RCC 7860 (cell line): ENCODE measurements at places on chromosomes 4 and X.

DNA sequence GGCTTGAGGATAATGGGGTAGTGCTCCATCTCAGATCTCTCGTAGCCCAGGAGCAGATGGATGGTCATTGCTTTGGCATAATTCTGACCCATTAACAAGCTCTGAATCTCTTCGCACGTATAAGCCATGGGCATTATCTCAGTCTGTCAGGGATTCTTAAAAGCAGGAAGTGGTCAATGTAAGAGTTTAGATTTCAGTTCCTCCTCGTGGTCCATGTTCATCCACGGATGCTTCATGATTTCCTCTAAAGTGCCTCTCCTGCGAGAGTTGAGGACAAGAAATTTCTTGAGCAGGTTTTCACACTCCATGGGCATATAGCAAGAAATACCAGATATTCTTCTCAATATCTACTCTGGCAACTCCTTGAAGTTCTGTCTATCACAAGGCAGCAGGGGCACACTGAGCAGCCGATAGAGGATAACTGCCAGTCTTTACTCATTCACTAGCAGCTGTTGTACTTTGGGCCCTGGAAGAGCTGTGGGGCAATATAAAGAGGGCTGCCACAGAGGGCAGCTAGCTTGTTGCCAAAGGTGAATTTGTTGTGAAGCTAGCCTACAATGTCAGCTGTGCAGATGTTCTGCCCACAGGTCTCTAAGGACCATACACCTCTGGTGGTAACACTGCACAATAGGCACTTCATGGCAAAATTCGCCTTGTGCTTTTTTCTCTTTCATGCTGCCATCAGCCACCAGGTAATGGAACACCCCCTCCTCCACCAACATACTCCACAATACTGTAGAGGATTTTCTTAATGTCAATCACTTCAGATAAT is 52.0 kb upstream of the WDR17 start:
- no peak for DNase-seq

DNA sequence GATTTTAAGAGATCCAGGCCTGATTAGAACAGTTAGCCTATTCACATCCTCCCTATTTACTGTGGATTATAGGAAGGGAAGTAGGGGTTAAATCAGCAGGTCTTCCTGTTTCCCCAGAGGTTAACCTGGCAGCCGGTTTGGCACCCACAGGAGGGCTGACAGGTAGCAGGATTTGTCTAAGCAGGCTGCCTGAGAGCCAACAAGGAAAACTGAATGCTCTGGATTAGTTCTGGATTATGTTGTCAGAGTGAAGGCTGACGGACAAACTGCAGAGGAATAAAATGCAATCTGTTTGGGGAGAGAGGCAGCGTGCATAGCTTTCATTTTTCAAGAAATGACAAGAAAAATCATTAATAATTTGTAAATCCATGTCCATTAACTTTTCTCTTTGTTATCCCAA is 397.1 kb upstream of the FAM241A start:
- no peak for DNase-seq

DNA sequence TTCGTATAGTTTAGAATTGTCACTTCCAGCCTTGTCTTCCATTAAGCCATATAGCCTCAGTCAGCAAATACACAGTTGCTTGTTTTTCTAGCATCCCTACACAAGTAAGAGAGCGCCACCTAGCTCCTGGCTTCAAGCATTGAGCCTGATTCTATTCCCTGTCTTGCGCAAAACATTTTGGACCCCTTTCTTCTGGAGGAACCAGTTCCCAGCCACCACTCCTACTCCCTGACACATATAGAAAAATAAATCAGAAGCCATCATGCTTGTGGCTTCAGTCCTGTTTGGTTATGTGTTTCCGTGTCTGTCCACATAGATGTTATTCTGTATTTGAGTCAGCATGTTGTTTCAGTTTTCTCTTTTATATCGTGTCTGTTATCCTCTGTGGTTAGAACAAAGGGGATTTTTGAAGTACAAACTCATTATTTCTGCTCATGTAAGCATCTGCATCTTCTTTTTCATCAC is 59.9 kb downstream of the GK start:
- no peak for DNase-seq

DNA sequence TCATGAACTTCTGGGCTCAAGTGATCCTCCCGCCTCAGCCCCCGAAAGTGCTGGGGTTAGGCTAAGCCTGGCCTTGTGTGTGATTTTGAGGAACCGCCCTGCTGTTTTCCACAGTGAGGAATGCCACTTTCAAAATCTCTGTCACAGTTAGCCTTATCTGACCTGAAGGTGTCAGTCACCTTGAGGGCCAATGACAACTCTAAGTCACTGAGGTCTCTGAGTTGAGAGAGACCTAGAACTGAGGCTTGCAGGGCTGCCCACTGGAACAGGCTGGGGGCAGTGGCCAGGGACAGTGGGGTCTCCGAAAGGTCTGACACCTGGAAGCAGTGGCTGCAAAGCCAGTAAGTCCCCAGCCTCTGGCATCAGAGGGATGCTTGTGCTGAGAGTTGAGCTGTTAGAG is 6.1 kb downstream of the TADA2B start:
- no peak for DNase-seq

DNA sequence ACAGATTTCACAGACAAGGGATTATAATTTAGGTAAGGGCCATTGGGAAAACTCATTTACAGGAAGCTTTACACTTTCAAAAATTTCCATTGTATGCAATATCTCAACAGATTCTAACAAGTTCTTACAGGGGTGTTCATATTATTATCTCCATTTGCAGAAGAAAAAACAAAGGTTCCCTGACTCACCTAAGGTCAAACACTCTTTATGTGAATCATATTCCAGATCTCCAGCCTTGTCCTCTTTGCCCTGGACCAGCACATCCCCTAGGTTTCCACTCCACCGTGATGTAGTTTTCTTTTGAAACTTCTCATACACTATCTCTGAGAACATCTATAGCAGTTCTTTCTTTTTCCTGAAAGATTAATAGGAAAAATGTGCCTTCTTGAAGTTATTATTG is 96.4 kb upstream of the HS3ST1 start:
- DNase-seq, result no peak

DNA sequence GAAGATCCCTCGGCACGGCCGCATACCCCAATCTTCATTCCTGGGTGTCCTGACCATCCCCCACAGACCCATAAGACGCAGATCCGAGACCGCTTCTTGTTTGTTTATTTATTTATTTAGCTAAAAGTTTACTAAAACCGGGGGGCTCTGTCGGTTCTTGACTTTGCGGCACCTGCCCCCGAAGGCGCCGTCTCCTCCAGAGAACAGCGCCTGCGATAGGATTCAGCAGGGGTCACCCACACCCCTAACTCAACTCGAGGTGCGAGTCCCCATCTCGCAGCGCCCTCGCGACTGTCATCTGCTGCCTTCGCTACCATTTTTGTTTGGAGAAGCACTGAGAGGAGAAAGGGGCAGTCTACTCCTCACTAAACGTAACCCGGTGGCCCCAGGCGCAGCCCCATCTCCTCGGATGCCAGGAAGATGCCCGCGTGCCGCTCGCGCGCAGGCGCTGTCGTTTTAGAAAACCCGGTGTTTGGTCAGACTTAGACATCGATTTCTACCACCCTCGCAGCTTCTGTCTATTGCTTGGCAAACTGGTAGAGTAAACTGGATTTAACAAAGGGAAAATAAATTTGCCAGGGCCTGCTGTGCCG is 18.9 kb upstream of the GPR101 start:
- DNase-seq, result no peak

- no peak for DNase-seq
Measured at GRCh38 chr4:100581337-100581736, 63.5 kb upstream of the EMCN start.

DNA sequence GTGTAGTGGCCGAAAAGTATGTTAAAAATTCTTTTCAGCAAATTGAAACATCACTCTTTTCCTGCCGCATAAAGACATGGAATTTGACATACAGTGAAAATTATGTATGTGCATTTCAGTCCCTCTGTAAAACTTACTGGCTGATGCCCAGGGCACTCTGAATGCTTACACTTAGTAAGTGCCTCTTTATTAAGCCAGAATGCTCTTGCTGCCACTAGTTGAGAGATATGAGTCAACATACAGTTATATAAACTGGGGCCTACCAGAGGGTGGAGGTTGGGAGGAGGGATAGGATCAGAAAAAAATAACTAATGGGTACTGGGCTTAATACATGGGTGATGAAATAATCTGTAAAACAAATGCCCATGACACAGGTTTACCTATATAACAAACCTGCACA is 38.1 kb upstream of the TRPC5 start:
- no peak for DNase-seq

DNA sequence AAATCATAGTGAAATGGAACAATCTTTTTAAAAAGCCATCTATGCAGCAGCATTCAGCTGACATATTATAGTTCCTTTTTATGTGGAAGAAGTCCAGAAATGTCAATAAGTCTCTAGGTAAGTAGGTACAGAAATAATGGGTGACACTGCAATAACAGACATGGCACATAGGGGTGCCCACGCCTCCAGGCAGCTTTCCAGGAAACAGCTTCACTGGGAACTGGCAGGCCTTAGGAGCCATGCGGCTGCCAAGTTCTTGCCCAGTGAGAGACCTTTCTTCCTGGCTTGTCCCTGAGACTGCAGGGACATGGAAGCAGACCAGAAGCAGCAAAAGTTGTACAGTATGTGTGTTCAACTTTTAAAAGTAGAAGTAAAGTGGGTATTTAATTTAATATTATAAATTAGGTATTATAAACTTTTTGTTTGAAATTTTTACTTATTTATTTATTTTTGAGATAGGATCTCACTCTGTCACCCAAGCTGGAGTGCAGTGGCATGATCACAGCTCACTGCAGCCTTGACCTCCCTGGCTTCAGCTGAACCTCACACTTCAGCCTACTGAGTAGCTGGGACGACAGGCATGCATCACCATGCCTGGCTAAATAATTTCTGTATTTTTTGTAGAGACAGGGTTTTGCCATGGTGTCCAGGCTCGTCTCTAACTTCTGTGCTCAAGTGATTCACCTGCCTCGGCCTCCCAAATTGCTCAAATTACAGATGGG is 12.1 kb upstream of the ETNPPL start:
- DNase-seq, result no peak

DNA sequence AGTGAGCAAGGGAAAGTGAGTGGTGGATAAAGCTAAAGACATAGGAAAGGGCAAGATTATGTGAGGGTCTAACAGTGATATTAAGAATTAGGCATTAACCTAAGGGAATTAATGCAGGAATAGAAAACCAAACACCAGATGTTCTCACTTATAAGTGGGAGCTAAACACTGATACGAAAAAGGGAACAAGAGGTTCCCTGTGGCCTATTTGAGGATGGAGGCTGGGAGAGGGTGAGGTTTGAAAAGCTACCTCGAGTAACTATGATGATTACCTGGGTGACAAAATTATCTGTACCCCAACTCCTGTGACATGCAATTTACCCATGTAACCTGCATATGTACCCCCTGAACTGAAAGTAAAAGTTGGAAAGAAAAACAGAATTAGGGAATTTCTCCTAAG is 79.0 kb downstream of the ANXA3 start:
- no peak for DNase-seq

DNA sequence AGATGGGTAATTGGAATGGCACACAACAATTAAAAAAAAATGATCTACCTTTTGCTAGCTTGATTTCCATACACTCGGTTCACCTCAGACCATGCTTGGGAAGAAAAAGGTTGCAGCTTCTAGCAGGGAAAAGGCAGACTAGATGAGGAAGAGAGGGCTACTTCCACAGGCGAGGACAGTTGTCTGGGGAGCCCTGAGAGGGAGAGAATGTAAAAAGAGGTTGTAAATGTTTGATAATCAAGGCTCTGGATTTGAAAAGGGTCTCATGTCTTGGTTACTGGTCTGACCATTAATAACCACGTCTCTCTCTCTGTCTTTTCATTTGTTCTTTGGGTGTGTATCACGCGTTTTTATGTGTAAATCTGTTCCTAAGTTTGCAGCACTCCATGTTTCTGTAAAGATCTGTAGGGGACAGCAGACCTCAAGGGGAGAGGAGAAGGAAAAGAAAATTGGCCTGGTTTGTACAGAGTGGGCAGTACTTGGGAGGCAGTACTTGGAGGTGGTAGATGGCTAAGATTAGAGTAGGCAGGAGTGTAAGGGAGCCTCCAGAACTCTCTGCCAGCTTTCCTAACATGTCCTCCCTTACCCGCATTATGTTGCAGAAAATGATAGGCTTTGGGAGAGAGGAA is 750 bp downstream of the ARMCX5 start:
- no peak for DNase-seq

- DNase-seq, result no peak
Measured at GRCh38 chr4:16967722-16968121, 69.3 kb upstream of the LDB2 start.

- no peak for DNase-seq
Measured at GRCh38 chr4:100164808-100165760, 25.2 kb downstream of the DDIT4L start.

GRCh38 chr4:41050116-41050515 is 164.2 kb downstream of the APBB2 start:
- no peak for DNase-seq

DNA sequence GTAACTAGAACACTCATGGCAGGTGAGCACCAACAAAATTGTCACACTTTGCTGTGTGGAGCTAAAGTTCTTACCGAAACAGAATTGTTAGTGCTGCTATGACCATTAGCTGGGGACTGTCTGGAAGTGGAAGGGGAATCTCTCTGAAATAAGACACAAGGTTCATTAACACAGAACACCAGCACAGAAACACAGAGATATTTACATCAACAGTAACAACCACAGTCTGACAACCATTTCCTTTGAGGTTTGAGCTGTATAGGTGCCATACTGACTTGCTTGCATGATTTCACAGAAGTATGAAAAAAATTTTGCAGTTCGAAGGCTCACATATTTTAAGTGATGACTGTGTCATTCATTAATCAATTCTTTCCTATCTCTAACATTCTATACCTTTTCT is 109.8 kb downstream of the NYX start:
- peak; percentile 13 for DNase-seq

DNA sequence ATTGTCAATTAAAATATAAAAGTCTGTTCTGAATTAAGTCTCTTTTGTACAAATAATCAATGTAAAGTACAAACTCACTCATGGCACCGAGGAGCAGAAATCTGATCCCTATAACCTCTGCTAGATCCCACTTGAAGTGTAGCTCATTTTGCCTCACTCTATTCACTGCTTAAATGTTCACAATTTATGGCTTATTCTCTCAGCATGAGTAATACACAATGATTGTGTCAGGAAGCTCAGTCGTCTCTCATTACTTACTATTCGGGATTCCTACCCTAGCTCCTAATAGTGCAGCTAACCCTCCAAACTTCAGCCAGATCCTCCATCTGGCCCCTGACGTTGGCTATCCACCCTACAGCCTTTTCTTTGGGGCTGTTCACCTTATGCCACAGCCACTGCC is 4.7 kb upstream of the AMMECR1 start:
- no peak for DNase-seq

DNA sequence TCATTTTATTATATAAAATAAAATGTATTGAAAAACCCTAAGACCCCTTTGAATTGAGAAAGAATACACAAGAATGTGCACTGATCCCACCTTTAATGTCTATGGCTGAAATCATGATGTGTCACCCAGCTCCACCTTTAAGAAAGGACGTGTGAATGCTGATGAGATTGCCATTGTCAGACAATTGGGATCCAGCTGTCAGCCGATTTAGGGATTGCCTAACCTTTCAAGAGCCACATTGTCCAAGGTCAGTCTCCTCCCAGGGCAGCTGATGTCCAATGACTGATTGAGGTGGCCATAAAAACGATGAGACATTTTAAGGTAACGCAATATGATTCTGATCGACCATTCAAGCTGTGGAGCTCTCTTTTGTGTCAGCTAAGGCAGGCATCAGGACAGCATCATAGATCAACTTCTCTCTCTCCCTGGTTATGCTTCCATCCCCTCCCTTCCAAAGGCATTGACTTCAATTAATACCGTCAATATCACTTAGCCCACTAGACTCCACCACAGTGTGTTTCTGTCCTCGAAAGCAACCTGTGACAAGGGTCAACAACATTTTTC is 1676.4 kb downstream of the PCDH7 start:
- DNase-seq, result no peak
